SW480 (cell line): ENCODE measurements at places on chromosomes 5 and 9.
A peak's percentile ranks its signal among the peaks of the same experiment; 100 is the strongest.

GRCh38 chr9:132662152-132662945 lies 7.4 kb downstream of the DDX31 start:
- DNase-seq: no peak

GRCh38 chr9:695252-695651 lies 146.2 kb upstream of the DMRT1 start:
- DNase-seq: no peak

DNA sequence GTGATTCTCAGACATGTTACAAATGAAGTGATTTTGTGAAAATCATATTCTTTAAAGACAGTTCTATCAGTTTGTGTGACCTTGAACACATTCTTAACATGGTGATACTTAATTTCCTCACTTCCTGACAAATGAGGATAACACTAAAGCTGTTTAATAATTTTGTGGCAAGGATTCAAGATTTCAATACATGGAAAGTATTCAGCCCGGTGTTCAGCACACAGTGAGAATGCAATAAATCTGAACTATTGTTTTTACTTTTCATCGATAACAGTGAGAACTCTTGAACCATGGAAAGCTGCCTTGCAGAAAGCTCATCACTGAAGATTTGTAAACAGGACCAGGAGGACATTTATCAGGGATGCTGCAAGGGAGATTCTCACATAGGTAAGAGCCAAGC lies 57.1 kb upstream of the C5orf46 start:
- DNase-seq: no peak

DNA sequence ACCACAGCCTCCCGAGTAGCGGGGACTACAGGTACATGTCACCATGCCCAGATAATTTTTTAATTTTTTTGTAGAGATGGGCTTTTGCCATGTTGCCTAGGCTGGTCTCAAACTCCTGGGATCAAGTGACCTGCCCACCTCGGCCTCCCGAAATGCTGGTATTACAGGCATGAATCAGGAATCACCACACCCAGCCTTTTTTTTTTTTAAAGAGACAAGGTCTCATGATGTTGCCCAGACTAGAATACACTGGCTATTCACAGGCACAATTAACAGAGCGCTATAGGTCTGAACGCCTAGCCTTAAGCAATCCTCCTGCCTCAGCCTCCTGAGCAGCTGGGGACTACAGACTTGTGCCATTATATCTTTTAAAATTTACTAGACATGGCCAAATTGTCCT lies 36.1 kb downstream of the GEMIN5 start:
- no peak for DNase-seq

GRCh38 chr9:111957856-111958631 lies 61.4 kb downstream of the UGCG start:
- DNase-seq: peak; percentile 57

GRCh38 chr9:134778841-134779411 lies 101.7 kb upstream of the FCN2 start:
- DNase-seq: peak; percentile 44

- DNase-seq: peak; percentile 82
Measured at GRCh38 chr9:109903515-109904138, 123.6 kb downstream of the PALM2AKAP2 start.

GRCh38 chr9:107281922-107282667 lies 984 bp upstream of the RAD23B start:
- DNase-seq: no peak

DNA sequence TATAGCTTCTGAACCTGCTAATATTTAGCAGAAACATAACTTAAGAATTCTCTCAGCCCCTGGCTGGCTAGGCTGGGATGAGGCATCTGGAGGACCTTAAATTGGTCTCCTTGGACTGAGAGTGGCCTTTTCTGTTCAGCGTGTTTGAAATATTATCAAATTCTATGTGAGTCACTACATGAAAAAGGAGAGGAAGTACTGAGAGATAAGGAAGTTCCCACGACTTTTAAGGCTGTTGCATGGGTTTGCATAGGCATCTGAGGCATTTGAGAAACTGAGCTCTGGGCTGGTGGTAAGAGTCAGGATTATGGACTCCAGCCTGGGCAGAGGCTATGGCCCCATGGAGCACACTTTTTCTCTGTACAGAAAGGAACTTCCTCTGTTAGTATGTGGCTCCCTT lies 816.2 kb upstream of the GRAMD2B start:
- DNase-seq: no peak

DNA sequence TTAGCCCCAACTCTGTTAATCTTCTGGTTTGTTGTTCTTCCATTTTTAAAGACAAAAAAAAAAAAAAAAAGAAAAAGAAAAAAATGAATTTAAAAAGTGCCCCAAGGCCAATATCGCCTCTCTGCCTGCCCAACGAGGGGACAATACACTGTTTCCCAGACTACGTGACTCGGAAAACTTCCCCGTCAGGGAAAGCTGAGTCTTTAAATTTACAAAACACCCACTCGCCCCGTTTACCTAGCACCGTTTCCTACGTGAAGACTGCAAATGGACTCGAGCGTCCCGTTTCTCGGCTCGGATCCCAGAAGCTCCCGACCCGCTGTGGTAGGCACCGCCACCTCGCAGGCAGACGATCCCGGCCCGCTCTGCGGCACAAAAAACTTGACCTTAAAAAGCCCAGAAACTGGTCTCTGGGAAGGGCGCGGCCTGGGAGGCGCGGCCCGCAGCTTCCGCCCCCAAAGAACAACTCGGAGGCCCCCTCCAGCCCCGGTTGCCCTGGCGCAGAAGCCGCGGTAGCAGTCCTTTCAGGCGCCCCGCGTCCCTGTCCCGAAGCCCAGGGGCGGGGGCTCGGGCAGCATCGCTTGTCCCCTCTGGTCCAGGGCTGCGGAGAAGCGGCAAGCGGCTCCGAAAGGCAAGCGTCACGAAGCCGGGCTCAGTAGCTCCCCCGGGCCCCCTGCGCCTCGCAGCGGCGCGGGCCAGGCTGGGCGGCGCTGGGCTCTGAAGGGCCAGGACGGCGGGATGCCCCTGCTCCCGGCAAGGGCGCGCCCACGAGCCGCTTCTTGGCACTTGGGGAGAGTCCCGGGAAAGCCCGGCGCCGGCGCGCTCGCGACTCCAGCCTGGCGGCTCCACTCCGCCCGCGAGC lies at the start of gene GCNT4:
Gene GCNT4 (minus strand): TSS at position 367 of the 862 bp plus-strand sequence. CDS start 22,521 bp downstream, outside the sequence.
- peak; percentile 39 for DNase-seq

DNA sequence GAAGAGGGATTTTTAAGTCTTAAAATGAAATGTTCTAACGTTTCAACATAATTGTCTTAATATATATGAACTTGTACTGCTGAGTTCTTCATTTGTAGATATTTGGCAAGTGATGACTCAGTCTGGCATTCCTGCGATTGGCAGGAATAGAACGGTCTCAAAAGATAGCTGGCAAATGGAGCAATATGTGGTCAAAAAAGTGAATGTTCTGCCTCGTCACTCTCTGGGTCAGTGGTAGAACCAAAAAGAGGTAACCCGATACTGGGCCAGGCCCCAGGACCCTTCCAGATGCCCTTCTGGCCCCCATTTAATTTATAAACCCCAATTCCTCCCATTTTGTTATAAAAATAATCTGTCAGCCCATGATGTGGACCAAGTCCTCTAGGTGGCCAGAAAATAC lies 39.2 kb downstream of the ZNF366 start:
- no peak for DNase-seq

GRCh38 chr5:117982691-117983090 lies 1005.7 kb downstream of the DTWD2 start:
- no peak for DNase-seq

- DNase-seq: no peak
Measured at GRCh38 chr9:113999256-114000062, 78.6 kb downstream of the AMBP start.

- DNase-seq: no peak
Measured at GRCh38 chr9:12838546-12838945, 63.7 kb downstream of the LURAP1L start.

DNA sequence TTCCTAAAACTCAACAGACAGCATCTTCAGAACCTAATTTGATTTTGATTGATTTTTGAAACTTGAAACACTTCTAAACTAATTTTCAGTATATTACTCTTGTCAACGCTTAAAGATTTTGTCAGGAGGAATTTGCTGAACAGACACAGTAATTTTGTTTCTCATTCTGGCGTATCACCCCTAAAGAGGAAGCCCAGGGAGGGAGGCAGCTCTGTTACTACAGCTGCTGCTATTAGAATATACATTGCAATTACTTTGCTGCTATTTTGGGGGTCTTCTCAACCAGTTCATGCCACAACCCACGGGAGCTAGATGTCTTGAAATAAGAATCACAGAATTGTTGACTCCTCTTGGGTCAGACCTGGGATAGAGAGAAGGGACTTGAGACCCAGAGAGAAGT lies 122.6 kb downstream of the TLR4 start:
- DNase-seq: no peak

- DNase-seq: no peak
Measured at GRCh38 chr9:98215821-98216220, 23.4 kb upstream of the CORO2A start.

DNA sequence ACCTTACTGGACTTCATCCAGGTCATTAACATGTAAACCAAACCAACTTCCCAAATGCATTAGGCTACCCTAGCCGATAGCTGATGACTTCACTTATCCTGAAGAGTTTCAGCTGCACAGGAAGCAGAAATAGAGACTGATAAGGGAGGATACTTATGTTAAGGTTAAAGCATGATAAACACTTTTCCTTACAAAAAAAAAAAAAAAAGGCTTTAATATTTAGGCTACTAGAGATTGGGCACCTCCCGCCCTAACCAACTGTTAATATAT lies 1.6 kb upstream of the MEF2C start:
- no peak for DNase-seq

GRCh38 chr9:78811622-78812276 lies 514.8 kb downstream of the PSAT1 start:
- DNase-seq: no peak
